ENCODE measurements at places on chromosomes 3 and 15.

DNA sequence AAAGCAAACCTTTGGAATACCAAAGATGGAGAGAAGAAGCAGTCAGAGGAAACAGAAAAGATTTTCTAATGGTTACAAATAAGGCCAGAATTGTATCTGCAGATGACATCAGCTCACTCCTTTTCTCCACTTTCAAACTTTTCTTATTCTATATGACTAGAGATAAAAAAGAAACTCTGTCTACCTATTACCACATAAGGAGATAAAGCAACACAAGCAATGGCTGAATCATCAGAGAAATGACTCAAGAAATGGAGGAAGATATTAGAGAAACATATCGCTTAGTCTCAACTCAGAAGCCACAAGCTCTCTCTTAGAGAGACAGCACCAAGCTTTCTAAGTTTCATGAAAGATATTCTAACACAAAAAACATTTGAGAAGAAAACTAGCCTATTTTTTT is 784.0 kb downstream of the ZPLD1 start:
- DNase-seq: no peak

GRCh38 chr3:116994351-116994879 is 284.8 kb downstream of the TUSC7 start:
- DNase-seq: no peak

DNA sequence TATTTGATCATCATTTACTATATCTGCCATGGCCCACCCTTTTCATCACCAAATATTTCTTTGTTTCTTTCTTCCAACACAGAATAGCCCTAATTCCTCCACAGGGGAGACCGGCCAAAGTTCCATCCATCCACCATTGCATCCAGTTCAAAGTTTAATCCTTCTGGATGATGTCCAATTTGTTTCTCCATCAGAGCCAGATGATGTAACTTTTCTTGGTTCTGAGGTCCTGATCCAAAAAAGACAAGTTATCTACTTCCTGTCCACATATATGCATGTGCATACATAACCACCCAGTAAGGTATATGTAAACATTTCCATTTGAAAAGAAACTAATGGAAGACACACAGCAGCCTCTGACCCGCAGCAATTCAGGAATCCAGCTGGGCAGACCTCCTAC is 237.3 kb downstream of the SHOX2 start:
- DNase-seq: no peak

- DNase-seq: peak; percentile 94
Measured at GRCh38 chr3:97952280-97952679, 20.0 kb downstream of the RIOX2 start.

GRCh38 chr3:45037720-45038455 is 11.8 kb downstream of the CLEC3B start:
- DNase-seq: peak; percentile 94

- DNase-seq: no peak
Measured at GRCh38 chr3:129529436-129530210, 1.2 kb downstream of the RHO start.

DNA sequence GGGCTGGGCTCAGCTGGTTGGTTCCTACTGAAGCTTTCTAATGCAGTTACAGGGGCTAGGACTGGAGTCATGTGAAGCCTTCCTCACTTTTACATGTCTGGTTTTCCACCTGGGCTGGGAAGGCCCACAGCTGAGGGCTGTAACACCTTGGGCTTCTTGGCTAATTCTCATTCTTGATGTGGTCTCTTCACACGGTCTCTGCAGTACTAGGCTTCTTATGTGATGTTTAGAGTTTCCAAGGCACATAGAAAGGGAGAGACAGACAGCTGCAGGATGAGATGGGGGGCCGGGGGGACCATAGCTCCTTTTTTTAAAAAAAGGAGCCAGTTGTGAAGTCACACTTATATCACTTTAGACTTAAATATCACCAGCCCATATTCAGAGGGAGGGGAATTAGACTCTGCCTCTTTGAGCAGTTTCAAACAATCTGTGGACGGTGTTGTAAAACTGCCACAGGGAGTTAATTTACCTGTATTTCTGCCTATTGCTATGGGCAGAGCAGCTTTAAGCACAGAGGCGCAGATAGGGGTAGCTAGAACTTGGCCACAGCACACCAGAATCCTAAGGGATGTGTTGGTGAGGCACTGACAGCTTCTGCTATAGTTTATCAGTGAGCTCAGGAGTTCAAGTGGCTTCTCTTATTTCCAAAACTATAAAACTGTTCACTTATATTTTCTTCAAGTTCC is 46.7 kb downstream of the NKIRAS1 start:
- no peak for DNase-seq

DNA sequence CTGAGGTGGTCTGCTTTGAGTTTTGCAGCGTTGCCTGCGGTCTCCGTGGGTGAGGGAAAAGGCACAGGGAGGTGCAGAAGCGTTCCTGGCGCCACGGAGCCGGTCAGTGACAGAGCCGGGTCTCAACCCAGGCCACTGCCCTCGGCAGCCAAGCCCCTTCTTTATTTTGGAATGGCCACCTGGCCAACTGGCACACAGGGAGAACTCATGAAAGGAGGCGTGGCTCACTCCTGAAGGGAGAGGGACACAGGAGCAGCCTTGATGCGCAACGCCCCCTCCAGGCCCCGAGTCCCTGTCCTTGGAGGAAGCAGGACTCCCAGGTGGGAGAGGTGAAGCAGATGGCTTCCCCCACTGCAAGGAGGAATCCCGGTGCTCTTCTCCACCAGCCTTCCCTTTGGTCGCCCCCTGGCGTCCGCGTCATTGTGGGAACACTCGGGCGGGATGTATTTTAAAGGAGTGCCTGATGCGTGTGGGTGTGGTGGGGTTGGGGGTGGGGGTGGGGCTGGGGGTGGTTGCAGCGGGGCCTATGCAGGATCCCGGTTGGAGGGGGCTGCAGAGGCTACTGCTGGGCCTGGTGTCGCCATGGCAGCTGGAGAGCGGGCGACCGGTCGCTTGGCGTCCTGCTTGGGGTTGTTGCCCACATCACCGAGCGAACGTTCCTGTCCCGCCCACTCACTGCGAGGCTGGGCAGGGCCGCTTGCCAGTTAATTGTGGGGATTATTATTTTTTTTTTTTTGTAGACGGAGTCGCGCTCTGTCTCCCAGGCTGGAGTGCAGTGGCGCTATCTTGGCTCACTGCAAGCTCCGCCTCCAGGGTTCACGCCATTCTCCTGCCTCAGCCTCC is 32.6 kb downstream of the APBA2 start:
- no peak for DNase-seq

- DNase-seq: no peak
Measured at GRCh38 chr15:68376447-68377060, 55.4 kb downstream of the ITGA11 start.

DNA sequence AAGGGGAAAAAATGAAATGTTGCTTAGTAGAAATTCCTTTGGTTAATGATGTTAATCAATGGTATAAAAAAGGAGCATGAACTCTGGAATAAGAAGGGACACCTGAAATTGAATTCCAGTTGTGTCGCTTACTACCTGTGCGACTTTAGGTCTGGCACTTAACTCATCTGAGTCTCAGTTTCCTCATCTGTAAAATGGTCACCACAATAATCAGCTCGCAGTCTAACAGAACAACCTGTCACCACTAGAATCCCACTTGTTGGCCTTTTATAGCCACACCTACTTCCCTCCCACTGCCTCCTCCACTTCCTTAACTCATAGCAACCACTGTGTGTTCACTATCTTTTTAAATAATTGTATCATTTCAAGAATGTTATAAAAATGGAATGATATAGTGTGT is 2.5 kb downstream of the PLAAT1 start:
- DNase-seq: no peak

DNA sequence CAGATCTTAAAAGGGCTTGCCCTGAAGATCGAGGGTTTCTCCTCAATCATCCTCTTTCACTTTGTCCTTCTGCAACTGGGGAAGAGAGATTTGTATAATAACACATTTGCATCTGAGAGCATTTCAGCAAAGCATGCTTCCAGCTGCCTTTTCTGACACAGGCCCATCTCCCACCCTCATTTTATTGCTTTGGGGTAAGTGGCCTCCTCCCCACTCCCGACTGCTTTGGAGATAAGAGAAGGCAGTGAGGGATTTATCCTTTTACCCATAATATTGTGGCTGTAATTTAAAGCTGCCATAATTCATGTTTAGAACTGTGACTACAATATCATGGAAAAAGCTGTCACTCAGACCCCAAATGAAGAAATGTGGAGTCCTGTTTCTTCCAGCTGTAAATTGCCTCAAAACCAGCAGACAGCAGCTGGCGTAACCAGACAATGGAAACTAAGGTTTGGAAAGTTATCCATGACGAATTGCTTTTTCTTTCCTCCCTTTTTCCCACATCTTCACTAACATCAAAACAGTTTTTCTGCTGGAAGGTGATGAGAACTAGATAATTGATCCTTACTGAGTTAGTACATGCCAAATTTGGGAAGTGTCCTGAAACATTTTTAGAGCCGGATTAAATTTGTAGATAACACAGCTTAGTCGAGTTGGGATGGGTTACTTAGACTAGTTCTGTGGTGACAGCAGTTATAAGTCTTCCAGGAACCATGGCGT is 104.2 kb upstream of the PFN2 start:
- no peak for DNase-seq

DNA sequence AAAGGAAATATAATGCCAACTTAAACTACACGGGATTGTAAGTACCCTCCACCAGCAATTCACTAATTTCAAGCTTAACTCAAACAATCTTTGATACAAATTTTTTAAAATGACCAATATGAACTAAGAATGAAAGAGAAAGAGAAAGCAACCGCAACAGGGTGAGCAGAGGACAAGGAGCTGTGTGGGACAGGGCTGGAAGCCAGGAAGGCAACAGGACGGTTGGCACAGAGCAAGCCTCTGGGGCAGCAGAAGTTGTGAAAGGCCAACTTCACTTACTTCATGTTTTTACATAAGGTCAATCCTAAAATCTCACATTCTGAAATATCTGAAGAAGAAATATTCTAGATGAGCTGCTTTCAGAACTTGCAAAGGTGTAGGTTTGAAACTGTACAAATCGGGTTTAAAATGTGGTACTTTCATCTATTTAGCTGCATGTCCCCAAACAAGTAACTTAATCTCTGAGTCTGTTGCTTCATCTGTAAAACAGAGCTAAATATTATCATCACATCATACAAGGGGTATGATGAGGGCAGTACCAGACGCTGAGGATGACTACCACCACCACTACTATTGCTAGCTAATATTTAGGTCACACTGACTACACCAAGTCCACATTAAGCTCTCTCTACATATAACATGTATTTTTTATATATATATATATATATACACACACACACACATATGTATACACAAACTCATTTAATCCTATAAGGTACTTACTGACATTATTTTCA is 101.7 kb downstream of the IGSF11 start:
- no peak for DNase-seq

DNA sequence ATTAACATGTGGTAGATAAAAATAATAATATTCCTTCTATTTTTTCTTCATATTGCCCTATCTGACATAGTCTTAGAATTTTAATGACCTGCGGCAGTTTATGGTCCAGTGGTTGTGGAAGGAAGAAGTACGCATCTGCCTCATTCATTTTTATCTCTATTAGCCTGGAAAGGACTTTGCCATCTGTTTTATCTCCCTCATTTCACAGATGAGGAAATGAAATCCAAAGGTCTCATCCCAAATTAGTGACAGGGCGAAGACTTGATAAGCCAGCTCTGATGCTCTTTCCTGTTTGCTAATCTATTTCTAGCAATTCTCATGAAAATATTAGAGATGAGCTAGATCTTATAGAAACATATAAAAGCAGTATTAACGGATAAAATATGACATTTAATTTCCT is 113.3 kb downstream of the KLHL25 start:
- DNase-seq: no peak

DNA sequence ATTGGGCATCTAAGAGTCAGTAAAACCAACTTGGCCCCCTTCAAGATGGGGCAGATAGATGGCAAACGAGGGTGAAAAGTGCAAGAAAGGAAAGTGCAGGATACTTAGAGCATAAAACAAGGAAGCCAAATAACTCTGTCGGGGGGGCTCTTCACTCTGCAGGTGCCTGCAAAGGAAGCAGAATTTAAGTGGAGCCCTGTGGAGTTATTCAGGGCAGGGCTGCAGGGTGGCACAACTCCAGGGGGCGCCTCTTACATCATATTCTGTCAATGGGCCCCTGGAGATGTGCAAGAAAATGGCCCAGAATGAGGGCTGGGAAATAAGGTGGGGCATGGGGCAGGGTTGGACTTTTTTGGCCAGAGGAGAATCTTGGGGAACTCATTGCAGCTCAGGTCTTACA is 69.7 kb downstream of the CD47 start:
- no peak for DNase-seq

GRCh38 chr3:61980041-61980440 is 393.3 kb downstream of the FEZF2 start:
- DNase-seq: no peak

DNA sequence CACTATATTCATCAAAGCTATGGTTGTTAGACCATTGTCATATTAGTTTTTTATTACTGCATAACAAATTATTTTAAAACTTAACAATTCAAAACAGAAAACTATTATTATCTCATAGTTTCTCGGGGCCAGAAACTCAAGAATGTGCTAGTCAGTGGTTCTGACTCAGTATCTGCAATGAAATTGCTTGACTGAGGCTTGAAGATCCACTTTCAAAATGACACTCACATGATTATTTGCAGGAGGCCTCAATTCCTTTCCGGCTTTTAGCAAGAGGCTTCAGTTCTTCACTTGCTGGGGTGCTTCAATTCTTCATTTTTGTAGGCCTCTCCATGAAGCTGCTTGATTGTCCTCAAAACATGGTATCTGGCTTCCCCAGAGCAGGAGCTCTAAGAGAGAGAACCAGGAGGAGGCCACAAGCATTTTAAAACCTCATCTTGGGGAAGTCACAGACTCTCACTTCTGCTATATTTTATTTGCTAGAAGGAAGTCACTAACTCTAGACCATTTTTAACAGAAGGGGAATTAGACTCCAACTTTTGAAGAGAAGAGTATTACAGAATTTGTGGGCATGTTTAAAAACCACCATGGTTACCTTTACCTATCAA is 383.7 kb downstream of the MFSD1 start:
- no peak for DNase-seq

- no peak for DNase-seq
Measured at GRCh38 chr15:48814286-48814685, 3.4 kb upstream of the CEP152 start.

DNA sequence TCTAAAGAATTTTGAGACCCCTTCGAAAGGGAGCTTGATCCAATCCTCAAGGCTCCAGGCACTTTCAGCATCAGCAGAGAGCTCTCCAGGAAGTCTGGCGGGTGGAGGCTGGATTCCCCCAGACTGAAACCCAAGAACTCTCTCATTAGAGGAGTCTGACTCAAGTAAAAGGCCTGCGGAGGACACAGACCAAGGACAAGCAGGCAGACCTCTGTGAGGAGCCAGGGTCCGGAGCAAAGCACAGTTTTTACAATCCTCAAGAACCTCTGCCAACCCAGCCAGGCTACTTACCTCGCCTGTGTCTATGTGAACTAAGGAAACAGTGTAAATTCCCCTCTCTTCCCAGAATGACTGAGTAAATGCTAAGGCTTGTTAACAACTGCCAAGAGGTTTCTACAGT is 86.2 kb downstream of the FBN1 start:
- DNase-seq: peak; percentile 81

- DNase-seq: no peak
Measured at GRCh38 chr3:30017901-30018300, 588.5 kb upstream of the TGFBR2 start.

DNA sequence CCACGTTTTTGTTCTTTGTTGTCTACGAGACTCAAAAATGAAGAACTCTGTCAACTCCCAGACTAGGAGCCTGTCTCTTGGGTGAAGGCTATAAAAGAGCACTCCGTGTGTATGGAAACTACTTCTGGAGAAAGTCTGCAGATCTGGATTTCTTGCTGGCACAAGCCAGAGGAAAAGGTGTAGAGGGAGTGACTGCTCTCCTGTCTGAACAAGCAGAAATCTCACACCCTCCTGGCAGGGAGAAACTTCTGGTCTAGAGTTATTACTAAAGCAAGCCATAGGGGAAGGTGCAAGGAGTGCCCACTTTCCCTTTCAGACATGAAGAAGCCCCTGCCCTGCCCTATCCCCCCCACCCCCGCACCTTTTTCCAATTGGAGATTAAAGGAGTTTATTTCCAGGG is 9.5 kb downstream of the PLAAT1 start:
- DNase-seq: no peak
